ENCODE measurements at places on chromosomes 2 and 18. TPM values are rescaled to one million over a fixed set of nuclear protein-coding genes. Genes with fewer than 3 reads are reported as not detected.

DNA sequence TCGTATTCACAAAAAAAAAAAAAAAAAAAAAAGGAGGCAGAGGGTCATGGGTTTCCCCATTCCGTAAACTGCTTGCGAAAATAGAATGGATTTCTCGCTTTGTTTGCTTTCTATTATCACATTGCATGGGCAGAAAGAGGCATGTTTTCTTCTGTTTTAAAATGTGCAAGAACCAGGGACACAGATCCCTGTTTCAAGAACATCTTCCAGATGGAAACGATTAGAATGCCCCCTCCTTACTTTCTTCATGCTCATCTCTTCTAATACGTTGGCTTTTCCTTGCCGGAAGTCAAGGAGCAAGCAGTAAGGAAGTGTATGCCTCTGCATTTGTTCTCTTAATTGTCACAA, 51.0 kb upstream of the ZNF516 start:
- DNase-seq: no peak

GRCh38 chr2:25032901-25033300, 9.0 kb upstream of the EFR3B start:
- DNase-seq: no peak

Gene SAG
- not detected for total RNA-seq

Gene ABCG5
- not detected for total RNA-seq

DNA sequence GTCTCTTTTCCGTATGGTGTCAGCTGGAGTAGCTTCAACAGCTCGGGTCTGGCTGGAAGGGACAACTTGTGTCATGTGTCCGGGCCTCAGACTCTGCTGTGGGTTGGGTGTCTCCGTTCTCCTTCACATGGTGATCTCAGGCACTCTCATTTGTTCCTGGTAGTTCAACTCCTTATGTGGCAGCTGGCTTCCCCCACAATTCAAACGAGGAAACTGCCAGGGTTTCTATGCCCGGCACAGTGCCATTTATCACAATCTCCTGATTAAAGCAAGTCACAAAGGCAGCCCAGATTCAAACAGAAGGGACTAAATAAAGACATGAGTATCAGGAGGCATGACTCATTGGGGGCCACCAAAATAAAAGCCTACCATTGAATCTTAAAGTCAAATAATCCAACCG, 22.7 kb downstream of the MRO start:
- DNase-seq: no peak

DNA sequence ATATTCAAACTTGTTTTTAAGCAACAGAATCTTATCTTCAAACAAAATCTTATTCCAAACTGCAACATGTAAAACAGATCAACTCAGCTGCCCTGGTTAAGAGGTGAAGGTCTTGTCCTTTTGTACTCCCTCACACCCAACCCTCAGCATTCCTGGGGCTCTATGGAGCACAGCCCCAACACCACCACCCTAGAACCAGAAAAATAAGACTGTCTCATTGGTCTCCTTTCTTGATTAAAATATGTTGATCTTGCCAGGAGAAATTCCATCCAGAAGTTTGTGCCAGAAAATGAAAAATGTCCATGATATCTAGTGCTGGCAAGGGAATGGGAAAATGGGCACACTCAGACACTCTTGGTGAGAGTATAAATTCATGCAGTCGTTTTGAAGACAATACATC, 62.1 kb upstream of the TMEM17 start:
- no peak for DNase-seq

- no peak for DNase-seq
These were observed 36.4 kb upstream of the SLC1A4 start for GRCh38 chr2:64952511-64953482.

DNA sequence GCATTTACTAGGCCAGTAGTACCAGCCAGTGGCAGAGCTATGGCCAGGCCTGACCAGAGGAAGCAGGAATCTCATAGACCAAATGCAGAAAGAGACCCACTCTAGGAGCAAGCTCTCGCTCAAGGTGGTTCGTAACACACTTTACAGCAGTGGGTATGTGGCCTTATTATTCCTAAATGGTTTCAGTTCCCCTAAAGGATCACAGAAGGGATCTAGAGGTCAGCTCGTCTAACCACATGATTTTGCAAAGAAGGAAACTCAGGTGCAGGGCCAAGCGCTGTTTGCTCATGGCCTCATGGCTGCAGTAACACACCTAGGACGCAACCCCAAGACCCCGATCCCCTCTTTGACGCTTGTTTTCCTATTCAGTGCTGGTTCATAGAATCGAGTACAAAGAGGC, 65.5 kb upstream of the ATG16L1 start:
- DNase-seq: no peak

Gene CD8B2
- total RNA-seq: 3.6 TPM

DNA sequence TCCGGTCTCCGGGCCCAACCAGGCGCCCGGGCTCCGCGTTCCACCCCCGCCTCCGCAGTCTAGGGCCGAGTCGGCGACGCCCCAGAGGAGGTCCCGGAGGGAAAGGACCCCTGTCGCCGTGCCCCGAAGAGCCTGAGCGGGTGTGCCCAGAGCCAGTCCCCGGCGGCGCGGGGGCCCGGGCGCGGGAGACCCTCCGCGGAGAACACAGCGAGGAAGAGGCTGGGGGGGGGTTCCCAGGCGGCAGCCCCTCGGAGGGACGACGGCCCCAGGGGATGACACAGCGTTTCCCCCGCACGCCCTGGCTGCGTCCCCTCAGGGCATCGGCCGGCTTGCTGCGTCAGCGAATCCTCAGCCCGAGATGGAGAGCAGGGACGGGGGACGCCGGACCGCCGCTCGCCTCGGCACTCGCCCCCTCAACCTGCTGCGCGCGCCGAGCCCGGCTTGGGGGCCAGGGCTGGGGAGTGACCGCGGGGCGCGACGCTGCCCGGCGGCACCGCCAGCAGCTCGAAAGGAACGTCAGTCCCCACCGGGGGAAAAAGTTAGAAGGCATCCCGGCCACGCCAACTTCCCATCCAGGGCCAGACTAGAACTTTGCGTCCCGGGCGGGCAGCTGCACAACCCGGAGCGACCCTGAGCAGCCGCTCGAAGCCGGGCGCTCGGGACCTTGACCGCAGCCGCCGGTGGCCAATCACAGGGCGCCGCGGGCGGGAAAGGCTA, 711 bp downstream of the SFXN5 start:
- DNase-seq: peak; percentile 54

- DNase-seq: peak; percentile 25
These were observed 87.2 kb downstream of the LONRF2 start for GRCh38 chr2:100235098-100235497.

- no peak for DNase-seq
These were observed 48.2 kb downstream of the LIPG start for GRCh38 chr18:49610022-49610445.

- no peak for DNase-seq
These were observed 13.6 kb upstream of the PELI1 start for GRCh38 chr2:64157792-64158191.

DNA sequence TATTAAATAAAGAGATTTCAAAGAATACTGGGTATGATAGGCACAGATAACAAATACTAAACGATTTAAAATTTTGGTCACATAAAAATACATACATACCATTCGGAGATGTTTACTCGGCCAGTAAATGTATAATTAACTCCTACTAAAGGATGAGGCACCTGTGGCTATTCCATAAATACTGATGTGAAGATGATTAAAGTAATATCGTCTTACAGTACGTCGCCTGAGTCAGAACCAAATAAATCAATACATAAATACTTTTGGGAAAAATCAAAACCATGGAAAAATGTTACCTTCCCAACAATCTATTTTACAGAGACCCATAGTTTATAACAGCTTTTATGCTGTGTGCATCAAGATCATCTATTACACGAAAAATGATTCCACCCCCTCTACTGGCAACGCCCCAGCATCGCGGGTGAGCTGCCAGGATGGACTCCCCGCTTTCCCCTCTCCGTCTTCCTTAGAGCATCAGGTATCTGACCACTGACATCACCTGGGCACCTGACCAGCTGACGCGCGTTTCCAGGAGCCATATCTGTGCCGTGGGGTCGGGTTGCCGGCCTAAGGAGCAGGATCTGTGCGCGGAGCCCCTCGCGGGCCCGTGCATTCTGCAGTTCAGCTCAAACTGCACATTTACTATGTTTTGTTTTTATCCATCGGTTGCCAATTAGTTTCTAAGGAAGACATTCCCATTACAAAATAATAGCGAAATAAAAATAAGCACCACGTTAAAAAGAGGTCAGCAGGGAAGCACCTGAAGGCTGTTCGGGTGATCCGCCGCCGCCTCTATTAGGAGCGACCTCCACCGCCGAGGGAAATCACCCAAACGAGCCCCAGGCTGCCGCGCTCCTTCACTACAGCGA, 901 bp downstream of the ICA1L start:
- DNase-seq: peak; percentile 31
